ENCODE measurements at places on chromosomes 12 and 14.
A peak's percentile ranks its signal among the peaks of the same experiment; 100 is the strongest.

- DNase-seq = no peak
Observed at GRCh38 chr14:99333841-99334635, 62.0 kb upstream of the BCL11B start.

- no peak for DNase-seq
Observed at GRCh38 chr12:128393346-128393745, 126.4 kb downstream of the TMEM132C start.

GRCh38 chr14:83133981-83134645, 1600.5 kb upstream of the SEL1L start:
- DNase-seq = no peak

GRCh38 chr14:105203057-105203531, 22.0 kb upstream of the NUDT14 start:
- peak; percentile 23 for DNase-seq
